Effector memory CD4-positive, alpha-beta T cell (primary cell): ENCODE measurements at places on chromosomes 12 and 14.
A peak's percentile ranks its signal among the peaks of the same experiment; 100 is the strongest.

- peak; percentile 21 for DNase-seq
These were observed 1.1 kb upstream of the CKAP4 start for GRCh38 chr12:106248846-106249371.

- DNase-seq: no peak
These were observed 27.6 kb downstream of the NCKAP5L start for GRCh38 chr12:49800421-49801140.

- no peak for DNase-seq
These were observed 319.4 kb downstream of the SYT1 start for GRCh38 chr12:79183926-79184325.

DNA sequence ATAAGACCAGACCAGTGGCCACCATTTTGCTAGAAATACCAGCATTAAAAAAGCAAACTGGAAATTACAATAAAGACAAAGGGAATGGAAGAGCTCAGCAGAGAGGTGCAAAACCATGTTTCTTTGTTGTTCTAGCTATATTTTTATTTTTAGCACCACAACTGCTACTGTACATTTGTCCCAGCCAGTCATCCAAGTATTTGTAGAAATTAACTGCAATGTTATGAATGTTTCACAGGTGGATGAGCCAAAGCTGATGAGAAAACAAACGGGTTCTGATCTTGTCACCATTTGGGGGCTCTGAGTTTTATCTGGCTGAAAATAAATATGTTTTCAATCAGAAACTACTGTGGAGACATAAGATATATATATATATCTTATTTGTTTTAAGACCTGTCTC lies 24.9 kb upstream of the GCH1 start:
- no peak for DNase-seq

DNA sequence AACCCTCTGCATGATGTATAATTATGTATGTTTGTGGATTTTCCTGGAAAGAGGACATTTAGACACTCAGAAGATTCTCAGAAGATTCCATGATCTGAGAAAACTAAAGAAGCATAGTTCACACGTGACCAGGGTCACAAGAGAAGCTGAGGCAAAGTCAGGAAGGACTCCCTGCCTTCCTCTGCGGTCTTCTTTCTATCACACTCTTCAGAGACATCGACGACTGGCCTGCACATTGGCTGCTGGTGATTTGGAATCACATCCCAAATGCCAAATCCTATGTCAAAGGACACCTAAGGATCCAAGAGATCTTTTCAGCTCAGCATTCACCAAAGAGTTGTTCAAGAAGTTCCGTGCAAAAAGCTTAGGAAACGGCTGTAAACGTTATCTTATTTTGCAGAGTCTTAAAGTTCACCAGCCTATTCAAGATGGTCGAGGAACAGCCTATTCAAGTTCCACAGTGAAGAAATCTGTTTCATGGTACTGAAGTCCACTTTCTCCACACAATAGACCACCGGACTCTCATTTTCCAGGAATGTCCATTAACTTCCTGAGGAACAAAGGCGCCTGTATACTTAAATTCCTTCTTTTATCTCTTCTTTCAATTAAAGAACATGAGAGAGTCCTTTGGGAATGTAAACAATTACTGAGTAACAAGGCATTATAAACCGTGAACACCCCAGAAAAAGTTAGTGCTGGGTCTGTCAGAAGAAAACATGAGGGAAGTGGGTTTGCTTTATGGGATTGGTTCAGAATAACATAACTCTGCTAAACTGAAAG lies 42.1 kb downstream of the IGF1 start:
- no peak for DNase-seq
